NCI-H524 treated with DMSO at 0.1 percent for 48 hours (cell line): ENCODE measurements at places on chromosomes 11 and 22.
A peak's percentile ranks its signal among the peaks of the same experiment; 100 is the strongest.

- no peak for DNase-seq
Observed at GRCh38 chr11:79045018-79045799, 395.6 kb downstream of the TENM4 start.

GRCh38 chr22:32576553-32577253 is 102.1 kb downstream of the FBXO7 start:
- no peak for DNase-seq

DNA sequence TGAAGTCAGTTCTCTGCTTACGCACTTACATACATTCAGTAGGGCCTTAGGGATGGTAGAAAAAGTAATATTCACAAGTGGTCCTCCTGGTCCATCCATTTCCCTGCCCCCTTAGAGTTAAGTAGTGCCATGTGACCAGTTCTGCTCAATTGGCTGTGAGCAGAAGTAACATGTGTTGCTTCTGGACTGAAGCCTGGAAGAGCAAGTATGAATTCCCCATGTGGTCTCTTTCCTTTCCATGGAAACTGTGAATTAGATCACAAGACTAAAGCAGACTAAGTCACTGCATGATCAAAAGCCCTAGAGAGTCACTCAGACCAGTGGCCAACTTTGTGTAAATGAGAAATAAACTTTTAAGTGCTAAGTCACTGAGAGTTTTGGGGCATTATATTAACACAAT is 341.7 kb upstream of the CADM1 start:
- DNase-seq, result no peak

DNA sequence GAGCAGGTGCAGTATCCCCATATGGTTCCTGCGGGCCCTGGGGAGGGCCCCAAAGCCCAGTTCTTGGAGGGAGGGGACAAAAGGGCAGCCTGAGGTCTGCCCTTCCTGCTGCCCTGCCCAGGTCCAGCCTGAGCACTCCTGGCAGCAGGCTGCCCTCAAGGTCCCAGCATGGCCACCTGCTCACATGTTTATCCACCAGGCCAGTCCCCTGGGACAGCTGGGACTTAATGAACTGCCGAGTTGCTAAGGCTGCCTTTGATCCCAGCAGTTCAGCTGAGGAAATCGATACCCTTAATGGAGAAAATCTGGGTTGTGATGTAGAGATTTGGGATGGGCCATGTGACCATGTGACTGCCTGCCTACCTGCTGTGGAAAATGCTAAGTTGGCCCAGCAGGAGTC is 146.2 kb downstream of the TRIM29 start:
- peak; percentile 82 for DNase-seq

GRCh38 chr11:72425053-72425980 is 9.0 kb downstream of the CLPB start:
- DNase-seq, result no peak

- no peak for DNase-seq
Observed at GRCh38 chr22:33869946-33870345, 50.3 kb downstream of the LARGE1 start.

DNA sequence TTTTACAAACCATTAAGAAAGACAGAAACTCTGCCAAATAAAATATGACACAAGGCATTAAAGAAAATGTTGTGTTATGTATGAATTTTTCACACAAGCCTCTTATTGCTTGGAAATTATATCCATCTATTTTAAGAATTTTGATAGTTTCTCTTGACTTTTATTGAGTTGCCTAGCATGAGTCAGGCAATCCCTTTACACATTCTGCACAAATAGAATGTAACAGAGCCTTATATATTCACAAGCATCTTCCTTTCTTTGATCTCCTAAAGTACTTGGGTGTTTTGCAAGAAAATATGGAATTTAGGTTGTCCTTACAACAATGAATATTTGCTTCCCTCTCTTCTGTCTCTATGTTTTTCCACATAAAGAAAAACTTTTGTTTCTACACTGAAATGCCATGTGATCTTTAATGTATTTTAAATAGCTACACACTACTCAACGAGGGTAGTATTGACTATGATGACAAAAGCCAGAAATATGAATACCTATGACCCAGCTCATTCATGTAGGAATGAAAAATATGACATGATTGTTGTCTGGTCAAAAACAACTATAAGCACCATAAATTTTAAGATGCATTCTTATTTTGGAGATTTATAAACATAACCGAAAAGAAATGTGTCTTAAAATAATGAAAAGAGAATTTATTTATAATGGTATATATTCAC is 398.8 kb downstream of the GUCY1A2 start:
- DNase-seq, result no peak

DNA sequence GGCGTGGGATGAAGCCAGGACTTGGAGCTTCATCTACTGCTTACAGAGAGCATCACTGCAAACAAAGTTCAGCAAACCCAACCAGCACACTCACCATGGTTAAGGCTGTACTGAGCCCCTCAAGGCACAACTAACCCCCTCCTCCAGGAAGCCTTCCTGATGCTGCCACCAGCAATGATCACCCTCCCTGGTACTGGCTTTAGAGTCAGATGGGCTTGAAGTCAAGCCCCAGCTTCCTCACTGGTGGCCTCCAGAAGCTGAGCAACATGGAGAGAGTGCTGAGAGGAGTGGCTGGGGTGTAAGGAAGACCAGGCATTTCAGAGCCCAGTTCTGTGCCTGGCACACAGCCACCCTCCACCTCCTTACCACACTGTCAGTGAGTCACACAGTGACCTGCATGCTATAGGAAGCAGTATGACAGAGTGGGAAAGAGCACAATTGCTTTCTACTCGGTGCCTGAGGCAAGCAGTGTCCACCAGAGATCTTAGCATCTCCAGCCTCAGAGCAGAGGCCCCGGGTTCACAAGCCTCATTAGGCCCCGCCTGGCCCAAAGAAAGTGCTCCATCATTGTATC is 24.7 kb upstream of the BAIAP2L2 start:
- DNase-seq, result no peak

DNA sequence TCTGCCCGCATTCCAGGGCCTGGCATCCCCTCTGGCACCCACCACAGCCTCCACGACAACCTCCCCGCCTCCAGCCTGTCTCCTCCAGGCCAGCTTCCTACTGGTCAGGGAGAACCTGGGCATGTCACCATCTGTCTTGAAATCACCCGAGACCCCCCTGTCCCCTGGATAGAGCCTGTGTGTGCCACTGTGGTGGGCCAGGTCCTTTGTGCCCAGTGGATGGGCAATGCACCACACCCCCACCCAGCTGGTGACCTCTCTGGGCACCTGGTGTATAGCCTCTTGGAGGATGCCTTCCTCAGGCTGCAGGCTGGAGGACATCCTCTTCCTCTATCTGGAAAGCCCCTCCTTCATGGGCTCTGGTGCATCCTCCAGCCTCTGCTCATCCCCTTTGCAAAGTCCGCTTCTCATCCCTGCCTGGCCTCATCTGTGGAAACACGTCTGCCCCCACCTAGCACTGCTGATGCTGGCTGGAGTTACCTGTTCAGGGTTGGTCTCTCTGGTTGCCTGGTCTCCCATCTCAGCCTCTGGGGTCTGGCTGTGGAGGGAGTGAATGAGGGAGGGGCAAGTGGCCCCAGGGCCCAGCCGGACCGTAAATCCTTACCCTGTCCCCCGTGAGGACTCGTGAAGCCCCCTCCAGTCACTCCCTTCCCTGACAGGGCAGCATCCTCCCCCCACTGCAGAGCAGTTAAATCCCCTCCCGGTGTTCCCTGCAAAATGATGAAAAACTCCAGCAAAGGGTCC is 589.6 kb downstream of the TBC1D22A start:
- no peak for DNase-seq

- no peak for DNase-seq
Observed at GRCh38 chr22:31683181-31684105, 21.4 kb upstream of the PISD start.

GRCh38 chr22:20465759-20466077 is 28.1 kb upstream of the SCARF2 start:
- no peak for DNase-seq

GRCh38 chr11:34250732-34251588 is 106.8 kb downstream of the ABTB2 start:
- DNase-seq, result no peak

DNA sequence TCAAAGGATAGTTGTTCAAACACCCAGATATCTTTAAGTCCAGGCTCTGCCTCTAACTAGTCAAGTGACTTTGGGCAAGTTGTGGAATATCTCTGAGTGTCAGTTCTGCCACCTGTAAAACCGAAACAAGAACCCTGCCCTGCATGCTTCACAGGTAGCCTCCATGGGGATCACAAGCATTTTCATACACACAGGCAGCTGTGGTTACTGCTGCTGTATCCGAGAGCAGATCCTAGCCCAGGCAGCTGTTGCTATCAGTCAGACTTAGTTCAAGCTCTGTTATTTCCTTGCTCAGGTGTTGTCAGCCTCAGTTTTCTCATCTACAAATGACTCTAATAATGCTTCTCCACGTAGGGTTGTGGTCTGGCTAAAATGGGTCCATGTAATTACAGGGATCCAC is 6.5 kb upstream of the RASD2 start:
- no peak for DNase-seq

DNA sequence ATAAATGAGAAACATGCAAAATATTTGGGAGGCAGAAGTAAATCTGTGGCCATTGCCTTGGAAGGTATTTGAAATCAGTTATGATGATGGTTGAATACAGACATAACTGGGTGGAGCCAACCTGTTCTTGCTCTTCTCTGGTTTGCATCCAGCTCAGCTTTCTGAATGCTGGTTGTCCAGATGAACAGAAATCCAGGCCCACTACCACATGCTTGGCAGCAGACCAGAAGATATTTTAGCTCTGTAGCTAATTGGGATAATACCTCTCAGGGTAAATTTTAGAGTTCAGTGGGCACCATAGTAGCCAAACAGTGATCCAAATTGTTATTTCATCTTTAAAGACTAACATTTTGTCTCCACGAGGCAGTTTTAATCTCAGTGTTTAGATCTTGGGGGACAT is 308.3 kb downstream of the RAB38 start:
- DNase-seq, result no peak

DNA sequence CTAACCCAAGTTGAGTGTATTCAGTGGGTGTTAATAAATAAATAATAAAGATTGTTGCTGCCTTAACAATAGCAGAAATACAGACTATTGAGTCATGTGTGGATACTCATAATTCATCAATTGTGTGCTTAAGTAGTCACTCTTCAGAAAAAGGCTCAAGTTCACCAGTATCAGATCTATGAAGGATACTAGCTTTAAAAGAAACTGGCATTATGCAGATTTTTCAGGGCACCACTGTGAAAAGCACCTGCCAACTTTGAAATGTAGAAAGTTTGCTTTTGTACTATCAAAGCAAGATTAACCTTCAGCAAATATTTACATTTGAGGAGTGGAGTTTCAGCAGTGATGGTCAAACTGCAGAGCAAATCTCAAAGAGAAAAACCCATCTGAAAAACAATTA is 20.1 kb upstream of the SYTL2 start:
- no peak for DNase-seq

DNA sequence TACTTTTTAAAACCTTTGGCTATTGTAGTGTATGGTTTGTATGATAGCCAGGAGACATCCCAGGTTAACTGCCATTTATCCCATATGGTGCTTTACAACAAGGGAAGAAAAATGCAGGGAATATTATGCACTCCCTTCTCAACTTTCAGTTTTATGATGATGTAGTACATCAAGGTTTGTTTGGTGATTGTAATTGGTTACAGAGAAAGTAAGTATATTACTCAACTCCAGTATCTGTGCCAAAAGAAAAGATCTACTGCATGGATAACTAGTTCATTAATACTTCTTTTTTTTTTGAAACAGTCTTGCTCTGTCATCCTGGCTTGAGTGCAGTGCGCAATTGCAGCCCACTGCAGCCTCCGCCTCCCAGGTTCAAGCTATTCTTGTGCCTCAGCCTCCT is 65.3 kb downstream of the BCL2L13 start:
- DNase-seq, result no peak

DNA sequence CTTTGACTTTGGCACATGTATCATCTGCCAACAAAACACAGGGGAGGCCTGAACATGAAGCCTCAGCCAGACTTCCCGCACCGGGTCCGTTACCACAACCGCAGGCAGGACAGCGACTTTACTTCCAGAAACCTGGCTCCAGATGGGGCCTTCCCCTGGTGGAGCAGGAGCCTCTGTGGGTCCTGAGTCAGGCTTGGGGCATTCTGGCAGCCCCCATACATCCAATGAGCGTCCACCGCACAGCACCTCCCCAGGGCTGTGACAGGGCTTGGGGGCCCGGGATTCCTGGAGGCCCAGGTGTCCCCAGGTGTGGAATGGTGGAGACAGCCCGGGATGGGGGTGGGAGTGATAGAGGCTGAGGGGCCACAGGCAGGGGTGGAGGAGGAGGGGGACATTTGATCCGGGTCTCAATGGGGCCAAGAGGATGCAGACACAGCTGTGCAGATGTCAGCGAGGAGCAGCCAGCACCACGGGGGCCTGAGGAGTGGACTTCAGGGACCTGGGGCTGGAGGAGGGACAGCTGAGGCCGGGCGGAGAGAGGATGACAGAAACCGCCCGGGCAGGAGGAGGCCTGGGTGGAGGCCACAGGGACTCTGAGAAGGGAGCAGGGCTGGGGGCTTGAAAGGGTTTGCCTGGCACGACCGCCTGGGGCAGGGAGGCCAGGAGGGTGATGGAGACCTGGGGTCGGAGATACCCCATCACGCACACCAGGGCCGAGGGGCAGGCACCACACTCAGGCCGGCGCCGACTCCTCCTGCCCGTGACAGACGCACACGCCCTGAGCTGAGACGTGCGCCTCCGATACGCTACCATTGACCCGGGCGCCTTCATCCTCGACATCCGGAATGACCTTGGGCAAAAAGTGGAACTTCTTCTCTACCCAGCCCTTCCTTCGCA is 8.6 kb downstream of the TTLL8 start:
- DNase-seq, result no peak

- peak; percentile 80 for DNase-seq
Observed at GRCh38 chr22:43090130-43090789, 1.1 kb upstream of the TTLL1 start.

DNA sequence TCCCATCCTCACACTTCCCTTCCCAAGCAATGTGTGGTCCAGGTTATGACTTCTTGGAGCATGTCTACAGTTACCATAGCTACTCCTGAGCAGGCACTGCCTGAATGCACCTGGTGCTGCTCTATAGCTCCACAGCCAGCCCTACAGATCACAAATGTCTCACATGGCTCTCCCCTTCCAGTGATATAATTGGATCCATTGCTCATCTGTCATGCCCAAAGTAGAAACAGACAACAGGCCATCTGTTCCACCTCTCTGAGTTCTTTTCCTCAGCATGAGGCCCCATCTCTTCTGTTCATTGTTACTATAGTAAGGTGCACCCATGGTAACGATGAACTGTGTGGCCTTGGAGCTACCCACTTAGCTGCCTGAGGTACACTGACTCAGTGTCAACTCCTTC is 320.3 kb upstream of the ZC3H12C start:
- DNase-seq, result peak; percentile 96

GRCh38 chr11:35927104-35927503 is 16.8 kb upstream of the LDLRAD3 start:
- DNase-seq, result no peak

GRCh38 chr11:126698576-126698975 is 302.0 kb downstream of the KIRREL3 start:
- no peak for DNase-seq

GRCh38 chr22:50169181-50169759 is 1.3 kb upstream of the PANX2 start:
- DNase-seq, result no peak
